SK-MEL-5 (cell line): ENCODE measurements at places on chromosomes 7 and 10. TPM values are rescaled to one million over a fixed set of nuclear protein-coding genes. Genes with fewer than 3 reads are reported as not detected.

The ADIRF gene
- not detected in 2 replicates for total RNA-seq

DNA sequence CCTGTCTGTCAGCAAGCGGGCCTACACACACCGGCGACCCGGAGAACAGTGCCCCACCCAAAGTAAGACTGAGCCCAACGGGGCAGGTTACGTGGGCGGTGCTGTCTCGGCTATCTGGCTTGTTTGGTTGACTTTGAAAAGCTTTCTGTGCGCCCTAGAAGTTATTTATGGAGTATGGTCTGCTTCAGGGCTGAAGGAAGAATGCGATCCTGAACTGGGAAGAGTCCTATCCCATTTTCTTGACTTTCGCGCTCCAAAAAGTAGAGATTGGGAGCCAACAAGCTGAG lies 1.5 kb downstream of the INA start:
- DNase-seq = no peak

DNA sequence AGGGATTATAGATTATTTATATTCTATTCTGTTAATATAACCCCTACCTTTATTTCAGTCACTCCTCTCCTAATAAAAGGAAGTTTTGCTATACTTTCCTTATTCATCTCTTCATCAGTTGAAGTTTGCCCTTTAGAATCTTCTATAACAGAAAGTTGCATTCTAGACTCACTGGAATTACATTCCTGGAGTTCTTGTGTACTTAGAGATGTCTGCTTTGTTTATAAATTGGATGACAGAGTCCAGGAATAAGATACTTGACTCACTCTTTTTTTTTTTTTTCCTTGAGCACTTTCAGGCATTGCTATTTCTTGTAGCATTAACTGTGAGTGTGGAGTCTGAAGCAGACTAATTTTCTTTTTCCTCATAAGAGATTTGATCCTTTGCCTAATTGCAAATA lies 640.8 kb downstream of the XPNPEP1 start:
- no peak for DNase-seq

The ANKRD26 gene
- total RNA-seq = 6.7 and 6.9 TPM in 2 replicates

DNA sequence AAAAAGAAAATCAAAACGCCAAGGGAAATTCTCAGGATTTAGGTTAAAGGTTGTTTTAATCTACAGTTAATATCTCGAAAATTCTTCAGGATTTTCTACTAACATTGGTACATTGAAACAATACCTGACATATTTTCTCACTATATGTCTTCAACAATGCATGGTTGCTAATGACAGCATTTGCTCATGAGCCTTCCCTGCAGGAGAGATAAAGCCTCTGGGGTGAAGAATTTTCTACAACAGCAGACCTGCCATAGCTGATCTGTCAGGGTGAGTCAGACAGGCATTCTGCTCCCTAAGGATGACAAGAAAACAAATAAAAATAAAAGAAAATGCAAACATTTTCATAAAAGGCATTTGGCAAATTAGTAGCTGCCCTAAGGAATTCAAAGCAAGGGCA lies 11.7 kb upstream of the GPR37 start:
- DNase-seq = peak; percentile 46

GRCh38 chr7:123755338-123755737 lies 6.5 kb upstream of the WASL start:
- no peak for DNase-seq

- DNase-seq = no peak
These were observed 168.3 kb upstream of the LRGUK start for GRCh38 chr7:133958822-133959221.

DNA sequence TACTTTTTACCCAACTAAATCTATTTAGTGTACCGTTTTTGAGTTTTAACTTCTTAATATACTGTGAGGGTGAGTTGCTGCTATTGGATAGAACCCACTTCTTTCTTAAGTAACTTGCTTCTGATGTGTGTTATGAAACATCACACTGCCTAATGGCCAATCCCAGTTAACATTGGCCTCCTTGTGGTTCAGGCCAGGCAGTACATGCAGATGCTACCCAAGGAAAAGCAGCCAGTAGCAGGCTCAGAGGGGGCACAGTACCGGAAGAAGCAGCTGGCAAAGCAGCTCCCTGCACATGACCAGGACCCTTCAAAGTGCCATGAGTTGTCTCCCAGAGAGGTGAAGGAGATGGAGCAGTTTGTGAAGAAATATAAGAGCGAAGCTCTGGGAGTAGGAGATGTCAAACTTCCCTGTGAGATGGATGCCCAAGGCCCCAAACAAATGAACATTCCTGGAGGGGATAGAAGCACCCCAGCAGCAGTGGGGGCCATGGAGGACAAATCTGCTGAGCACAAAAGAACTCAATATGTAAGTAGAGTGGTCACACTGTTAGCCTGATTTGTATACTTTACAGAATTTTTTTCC lies 39.7 kb downstream of the TES start:
- peak; percentile 88 for DNase-seq

DNA sequence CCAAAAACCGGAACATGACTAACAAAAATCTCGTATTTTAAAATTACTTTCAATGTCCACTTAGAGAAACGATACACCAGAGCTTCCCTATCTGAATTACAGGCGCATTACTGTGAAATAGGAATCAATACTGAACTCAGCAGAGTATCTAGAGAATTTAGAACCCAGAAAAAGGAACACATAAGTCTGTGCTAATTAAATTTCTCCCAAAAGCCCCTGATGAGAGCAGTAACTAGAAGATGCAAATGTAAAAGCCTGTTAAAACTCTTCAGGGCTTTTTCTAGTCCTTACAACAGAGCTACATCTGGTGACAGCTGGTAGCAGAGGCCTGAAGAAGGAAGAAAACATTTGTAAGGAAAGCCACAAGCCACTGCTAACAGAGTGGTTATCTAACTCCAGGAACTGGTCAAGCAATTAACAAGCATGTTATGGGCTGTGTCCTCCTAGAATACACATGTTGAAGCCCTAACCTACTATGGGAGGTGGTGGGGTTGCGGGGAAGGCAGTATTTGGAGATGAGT lies 24.2 kb downstream of the ITIH5 start:
- no peak for DNase-seq

- no peak for DNase-seq
These were observed 13.5 kb downstream of the ECHDC3 start for GRCh38 chr10:11755512-11756263.

- no peak for DNase-seq
These were observed 66.9 kb downstream of the MCMBP start for GRCh38 chr10:119805702-119806230.

The TMEM72 gene
- not detected in 2 replicates for total RNA-seq

The PLA2G12B gene
- total RNA-seq = not detected in 2 replicates

GRCh38 chr7:132464740-132465139 lies 111.5 kb downstream of the PLXNA4 start:
- no peak for DNase-seq

The NKX1-2 gene
- total RNA-seq = 4.9 and 5.6 TPM in 2 replicates

- DNase-seq = no peak
These were observed 51.0 kb upstream of the OSBPL3 start for GRCh38 chr7:25031007-25031406.

- DNase-seq = peak; percentile 70
These were observed 818.6 kb downstream of the GRID1 start for GRCh38 chr10:85548034-85548433.

DNA sequence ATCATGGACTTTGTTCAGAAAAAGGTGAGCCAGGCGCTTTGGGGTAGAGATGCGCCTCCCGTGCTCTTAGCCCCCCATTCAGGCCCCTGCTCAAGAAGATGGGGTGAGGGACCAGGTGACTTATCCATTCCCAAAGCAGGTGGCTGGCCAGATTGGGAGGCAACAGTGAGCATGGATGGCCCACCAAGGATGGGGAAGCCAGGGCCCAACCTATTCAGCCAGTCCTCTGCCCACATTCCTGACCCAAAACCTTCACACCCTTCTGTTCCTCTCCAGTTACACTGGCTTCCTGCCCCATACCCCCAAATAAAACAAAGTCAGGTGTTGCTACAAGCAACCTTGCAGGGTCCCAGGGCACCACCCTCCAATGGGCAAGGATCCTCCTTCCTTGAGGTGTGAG lies 44.4 kb downstream of the TSPAN15 start:
- no peak for DNase-seq

The MCM10 gene
- 11.6 and 12.5 TPM in 2 replicates for total RNA-seq

The LLCFC1 gene
- total RNA-seq = not detected in 2 replicates

DNA sequence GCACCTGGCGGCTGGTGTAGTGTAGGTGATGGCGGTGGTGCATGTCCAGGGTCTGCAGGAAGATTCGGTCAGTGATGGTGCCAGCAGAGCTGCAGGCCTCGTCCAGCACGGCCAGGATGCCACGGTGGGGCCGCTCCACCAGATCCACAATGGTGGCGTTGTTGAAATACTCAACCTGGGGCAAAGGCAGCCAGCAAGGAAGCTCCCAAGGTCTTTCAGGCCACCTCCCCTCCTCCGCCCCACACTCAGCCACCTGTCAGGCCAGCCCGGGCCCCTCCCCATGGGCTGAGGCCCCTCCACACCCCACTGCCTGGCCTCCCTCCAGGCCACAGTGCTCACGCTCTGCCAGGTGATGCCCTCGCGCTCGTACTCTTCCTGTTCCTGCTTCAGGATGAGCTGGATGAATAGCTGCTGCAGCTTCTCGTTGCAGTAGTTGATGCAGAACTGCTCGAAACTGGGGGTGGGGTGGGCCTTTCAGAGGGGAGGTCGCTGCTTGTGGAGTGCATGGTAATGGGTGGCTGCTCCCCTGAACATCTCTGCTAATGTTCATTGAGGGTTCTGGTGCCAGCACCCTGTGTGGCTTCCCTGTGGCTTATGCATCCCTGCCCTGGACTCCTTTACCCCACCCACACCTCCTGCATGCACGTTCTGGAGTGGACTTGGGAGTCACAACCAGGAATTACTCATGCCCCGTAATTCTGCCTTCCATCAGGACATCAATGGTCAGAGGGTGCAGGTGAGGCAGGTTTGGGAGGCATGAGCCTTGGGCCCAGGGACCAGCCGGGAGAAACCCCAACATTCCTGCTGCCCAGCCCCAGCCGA lies 8.9 kb downstream of the MYO1G start:
- DNase-seq = no peak

The PNLIPRP3 gene
- total RNA-seq = 13.1 and 13.6 TPM in 2 replicates

DNA sequence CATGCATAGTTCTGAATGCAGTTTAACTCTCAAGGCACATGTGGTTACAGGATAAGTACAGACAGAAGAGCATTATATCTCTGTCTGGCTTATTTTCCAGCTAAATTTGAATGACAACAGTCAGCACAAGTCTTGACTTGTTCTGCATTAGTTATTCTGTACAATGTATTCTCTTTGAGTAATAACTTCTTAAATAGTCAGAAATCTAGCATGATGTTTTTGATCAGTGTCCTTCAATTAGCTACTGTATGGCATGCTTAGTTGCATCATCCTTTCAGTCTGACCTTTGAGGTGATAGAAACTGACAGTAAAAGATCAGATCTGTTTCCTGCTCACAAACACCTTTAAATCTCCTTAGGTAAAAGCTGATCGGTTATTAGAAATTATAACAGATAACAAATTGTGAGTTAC lies 118.1 kb downstream of the ARL4A start:
- no peak for DNase-seq

DNA sequence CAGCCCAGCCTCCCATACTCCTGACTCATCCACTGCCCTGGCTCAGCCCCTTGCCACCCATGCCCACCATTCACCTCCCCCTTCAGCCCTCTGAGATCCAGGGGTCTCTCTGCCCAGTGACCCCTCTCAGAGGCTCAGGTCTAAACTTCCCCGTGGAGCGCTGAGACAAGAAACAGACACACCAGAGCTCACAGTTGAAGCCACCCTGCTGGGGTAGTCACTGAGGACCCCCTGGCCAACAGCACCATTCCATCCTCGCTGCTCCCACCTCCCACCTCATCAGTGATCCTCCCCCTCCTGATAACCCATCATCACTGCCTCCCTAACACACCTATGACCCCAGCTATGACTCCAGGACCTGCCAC lies 100.7 kb downstream of the GRID1 start:
- no peak for DNase-seq

The BLVRA gene
- total RNA-seq = 32.8 and 34.9 TPM in 2 replicates

GRCh38 chr7:80312139-80312661 lies 177.6 kb downstream of the GNAI1 start:
- DNase-seq = no peak

GRCh38 chr7:107686816-107687387 lies 26.3 kb downstream of the SLC26A4 start:
- no peak for DNase-seq

GRCh38 chr10:100347568-100348195 lies 649 bp downstream of the SCD start:
- no peak for DNase-seq

- no peak for DNase-seq
These were observed 297.6 kb upstream of the PLXDC2 start for GRCh38 chr10:19518632-19519031.

The FAM131B gene
- not detected in 2 replicates for total RNA-seq

The ZNF425 gene
- total RNA-seq = 1.5 and 1.7 TPM in 2 replicates

GRCh38 chr7:158312789-158313188 lies 274.8 kb downstream of the PTPRN2 start:
- no peak for DNase-seq

- peak; percentile 2 for DNase-seq
These were observed 1.6 kb downstream of the GLUD1 start for GRCh38 chr10:87092861-87093631.

- DNase-seq = no peak
These were observed 351.2 kb downstream of the DGKB start for GRCh38 chr7:14551310-14551709.

- no peak for DNase-seq
These were observed 67.9 kb upstream of the HECW1 start for GRCh38 chr7:43044511-43044910.

- DNase-seq = no peak
These were observed 44.9 kb downstream of the TLL2 start for GRCh38 chr10:96468845-96469244.

DNA sequence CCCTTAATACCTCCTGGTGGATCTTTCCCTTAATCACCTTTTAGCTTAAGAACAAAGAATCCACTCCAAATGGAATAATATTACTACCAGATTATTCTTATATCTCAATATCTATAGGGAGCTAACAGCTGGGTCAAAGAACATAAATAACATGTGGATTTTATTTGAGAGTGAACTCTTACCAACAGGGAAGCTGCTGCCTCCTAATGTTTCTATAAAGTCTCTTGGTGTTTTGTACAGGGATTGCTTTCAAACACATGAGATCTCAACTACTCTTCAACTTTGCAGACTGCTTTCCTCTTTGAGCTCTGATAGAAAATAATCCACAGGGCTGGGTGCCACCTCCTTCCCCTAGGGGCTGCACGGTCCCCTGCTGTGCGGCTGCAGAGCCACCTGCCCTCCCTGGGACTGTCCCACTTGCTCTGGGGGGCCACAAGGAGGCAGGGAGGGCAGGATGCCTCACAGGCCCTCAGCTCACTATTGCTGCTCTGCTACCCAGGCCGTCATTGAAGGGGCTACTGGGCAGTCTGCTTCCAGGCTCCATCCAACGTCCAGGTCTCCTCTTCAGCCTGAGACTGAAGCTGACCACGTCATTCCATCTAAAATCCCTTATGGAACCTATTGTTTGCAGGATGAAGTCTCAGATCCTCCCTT lies 191.2 kb downstream of the CXCL12 start:
- no peak for DNase-seq

GRCh38 chr7:46424934-46425333 lies 503.9 kb upstream of the IGFBP3 start:
- DNase-seq = no peak
